Epithelial cell of proximal tubule (primary cell): ENCODE measurements at places on chromosomes 11 and 22.

- no peak for DNase-seq
These were observed 48.2 kb upstream of the CEP295 start for GRCh38 chr11:93613231-93613831.

GRCh38 chr22:21628386-21629254 is 1.2 kb downstream of the YDJC start:
- no peak for DNase-seq

DNA sequence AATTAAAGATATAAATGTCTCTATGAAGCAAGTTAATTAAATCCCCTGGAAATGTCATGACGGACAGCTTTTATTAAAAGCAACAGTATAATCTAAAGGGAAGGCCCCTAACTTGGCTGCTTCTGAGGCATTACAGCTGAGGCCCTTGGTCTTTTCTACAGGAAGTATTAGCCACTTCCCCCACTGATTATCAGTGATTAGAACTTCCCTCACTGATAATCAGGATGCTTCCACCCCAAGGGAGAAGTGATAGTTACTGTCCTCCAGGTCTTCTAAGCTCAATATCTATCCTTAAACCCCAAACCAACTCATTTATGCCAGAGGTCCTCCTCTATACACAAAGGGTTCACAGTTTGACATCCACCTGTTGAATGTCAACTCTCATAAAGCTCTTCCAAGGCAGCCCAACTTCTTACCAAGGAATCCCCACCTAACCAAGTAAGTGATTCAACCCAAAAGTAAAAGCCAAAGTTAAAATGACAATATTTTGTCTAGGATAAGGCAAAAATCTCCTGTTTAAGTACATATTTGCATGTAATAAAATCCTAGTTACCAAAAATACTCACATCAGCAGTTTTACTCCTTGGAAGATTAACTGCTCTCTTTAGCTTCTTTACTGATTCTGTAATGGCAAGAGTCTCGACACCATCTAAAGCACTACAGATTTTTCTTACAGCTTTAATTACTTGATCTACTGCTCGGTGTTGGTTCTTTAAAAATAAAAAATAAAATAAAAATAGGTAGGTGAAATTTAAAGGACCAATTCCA is 58.6 kb upstream of the RPS13 start:
- no peak for DNase-seq

DNA sequence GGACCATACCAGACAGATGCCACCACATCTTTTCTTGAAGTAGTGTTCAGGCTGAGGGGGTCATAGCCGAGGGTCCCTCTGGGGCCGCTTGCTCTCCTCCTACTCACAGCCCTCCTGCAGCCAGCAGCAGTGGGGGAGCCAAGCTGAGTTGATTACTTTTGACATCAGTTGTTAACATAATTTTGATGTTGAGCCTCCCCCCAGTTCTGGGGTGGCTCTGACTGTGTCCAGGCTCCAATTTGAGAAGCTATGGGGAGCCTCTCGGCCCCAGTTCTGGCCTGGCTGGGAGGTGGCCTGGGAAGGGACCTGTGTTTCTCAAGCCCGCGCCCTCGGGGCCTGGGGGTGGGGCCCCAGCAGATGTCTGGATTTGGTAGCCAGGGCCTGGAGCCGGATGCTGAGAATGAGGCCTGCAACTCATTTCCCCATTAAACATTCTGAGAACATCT is 47.9 kb downstream of the KCNQ1OT1 start:
- DNase-seq, result no peak

DNA sequence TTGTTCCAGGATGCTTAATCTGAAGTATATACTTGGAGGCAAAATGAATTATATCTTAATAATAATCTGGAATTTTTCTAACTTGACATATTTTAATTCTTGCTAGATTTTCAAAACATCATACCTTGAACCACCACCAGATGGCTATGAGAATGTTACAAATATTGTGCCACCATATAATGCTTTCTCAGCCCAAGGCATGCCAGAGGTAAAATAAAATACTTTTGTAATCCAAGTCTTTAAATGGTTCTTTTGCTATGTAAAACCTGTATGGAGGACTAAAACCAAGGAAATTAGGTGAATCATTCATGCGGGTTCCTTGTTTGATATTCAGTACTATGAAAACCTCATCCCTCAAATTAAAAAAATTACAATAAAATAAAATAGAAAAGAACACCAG is 14.4 kb downstream of the NAALAD2 start:
- DNase-seq, result no peak
